ENCODE measurements at places on chromosomes 11 and 22. TPM values are rescaled to one million over a fixed set of nuclear protein-coding genes. Genes with fewer than 3 reads are reported as not detected.
A peak's percentile ranks its signal among the peaks of the same experiment; 100 is the strongest.

DNA sequence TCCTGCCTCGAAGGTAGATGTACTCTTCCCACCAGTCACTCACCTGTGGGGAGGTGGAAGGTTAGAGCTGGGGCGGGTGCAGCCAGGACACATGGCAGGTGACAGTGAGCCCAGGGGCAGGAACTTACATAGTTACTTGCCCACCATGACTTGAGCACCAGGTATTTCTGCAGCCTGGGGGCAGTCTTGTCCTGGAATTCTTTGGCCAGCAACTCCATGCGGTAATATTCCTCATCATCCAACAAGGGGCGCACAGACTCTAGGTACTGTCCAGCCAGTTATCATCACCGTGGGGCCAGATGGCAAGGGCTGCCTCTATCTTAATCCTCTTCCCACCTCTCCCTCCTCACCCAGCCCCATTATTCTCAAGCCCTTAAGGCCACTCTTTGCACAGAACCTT is 2.2 kb downstream of the CPT1B start:
- DNase-seq = peak; percentile 71

KIRREL3 gene
- 0.10 TPM for total RNA-seq

GRCh38 chr11:10373929-10374328 is 69.1 kb downstream of the ADM start:
- DNase-seq = no peak

PHLDA2 gene
- total RNA-seq = 4.9 TPM

DNA sequence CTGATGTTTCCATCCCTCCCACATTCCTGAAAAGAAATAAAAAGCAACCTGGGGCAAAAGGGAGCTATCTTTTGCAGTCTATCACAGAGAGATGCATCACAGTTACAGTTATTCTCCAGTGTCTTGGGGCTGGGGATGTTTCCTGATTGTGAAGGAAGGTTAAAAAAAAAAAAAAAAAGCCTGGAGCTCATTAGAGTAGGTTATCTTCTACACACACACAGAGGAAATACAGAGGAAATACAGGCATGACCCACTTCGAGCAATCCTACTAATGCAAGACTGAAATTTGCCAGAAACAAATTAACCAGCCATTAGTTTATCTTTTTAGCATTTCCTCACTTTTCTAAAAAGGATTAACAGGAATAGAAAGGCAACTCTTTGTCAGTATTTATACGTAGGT is 89.4 kb upstream of the CLMP start:
- DNase-seq = no peak

POU2AF1 gene
- total RNA-seq = not detected

DNA sequence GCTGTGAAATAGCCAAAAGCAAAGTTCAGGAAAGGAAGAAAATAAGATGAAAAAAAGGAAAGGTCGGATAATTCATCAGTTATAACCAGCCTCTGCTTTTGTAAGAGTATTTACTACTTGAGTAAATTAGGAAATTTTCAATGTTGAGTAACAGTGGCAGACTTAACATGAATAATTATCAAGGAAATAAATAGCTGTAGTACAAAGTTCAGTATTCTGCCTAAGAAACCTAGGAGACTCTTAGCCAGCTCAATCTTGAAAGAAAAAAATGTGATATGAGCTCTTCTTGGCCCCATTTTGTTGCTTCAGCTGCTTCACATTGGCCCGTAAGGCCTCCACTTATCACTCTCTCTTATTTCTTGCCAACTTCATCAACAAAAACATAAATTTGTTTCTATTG is 17.0 kb upstream of the DNAJB7 start:
- peak; percentile 20 for DNase-seq

DNA sequence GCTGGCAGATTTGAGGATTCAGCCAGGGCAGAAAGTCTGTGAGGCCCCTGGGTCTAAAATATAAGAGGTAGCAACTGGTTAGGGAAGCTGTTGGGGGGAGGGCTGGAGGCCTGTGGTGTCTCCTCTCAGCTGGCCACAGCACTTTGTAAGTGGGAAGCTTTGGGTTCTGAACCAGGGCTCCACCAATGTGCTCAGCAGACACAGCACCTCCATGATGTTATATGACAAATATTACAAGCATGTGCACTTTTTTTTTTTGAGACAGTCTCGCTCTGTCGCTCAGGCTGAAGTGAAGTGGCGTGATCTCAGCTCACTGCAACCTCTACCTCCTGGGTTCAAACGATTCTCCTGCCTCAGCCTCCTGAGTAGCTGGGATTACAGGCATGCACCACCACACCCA is 8.0 kb downstream of the ARHGAP1 start:
- DNase-seq = no peak

- no peak for DNase-seq
These were observed 4.8 kb downstream of the MRGPRG start for GRCh38 chr11:3213659-3214419.

TAF6L gene
- 15.1 TPM for total RNA-seq

DNA sequence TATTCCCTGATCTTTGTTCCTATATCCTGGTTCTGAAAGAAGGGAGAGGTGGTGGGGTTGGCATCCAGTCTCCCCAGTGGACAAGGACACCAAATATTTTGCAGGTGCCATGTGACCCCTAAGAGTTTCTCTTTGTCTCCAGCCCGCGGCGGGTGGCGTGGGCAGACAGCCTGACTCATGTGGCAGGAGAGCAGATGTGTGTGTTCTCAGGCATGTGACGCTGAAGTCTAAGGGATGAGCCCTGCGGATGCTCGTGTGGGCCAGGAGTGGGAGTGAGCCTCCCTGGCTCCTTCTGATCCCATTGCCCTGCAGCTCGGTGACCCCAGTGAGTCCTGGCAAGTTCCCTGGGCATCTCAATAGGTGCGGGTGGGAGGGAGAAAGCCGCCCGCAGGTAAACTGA is 94.8 kb upstream of the TBCEL start:
- no peak for DNase-seq

GRCh38 chr11:82303671-82304070 is 430.0 kb downstream of the FAM181B start:
- DNase-seq = no peak

HOATZ gene
- not detected for total RNA-seq

CEP126 gene
- total RNA-seq = 3.8 TPM

TRIM51 gene
- not detected for total RNA-seq

- no peak for DNase-seq
These were observed 41.7 kb upstream of the APLNR start for GRCh38 chr11:57278721-57279095.

GRCh38 chr11:47314992-47315391 is 37.5 kb downstream of the MYBPC3 start:
- no peak for DNase-seq

PDGFD gene
- 4.2 TPM for total RNA-seq

- DNase-seq = peak; percentile 67
These were observed 63.8 kb upstream of the VPREB1 start for GRCh38 chr22:22180738-22181285.

- DNase-seq = no peak
These were observed 46.3 kb downstream of the AMOTL1 start for GRCh38 chr11:94814272-94814976.

DCDC1 gene
- 0.35 TPM for total RNA-seq

GRCh38 chr11:120147094-120147949 is 9.4 kb upstream of the TRIM29 start:
- DNase-seq = no peak

DNA sequence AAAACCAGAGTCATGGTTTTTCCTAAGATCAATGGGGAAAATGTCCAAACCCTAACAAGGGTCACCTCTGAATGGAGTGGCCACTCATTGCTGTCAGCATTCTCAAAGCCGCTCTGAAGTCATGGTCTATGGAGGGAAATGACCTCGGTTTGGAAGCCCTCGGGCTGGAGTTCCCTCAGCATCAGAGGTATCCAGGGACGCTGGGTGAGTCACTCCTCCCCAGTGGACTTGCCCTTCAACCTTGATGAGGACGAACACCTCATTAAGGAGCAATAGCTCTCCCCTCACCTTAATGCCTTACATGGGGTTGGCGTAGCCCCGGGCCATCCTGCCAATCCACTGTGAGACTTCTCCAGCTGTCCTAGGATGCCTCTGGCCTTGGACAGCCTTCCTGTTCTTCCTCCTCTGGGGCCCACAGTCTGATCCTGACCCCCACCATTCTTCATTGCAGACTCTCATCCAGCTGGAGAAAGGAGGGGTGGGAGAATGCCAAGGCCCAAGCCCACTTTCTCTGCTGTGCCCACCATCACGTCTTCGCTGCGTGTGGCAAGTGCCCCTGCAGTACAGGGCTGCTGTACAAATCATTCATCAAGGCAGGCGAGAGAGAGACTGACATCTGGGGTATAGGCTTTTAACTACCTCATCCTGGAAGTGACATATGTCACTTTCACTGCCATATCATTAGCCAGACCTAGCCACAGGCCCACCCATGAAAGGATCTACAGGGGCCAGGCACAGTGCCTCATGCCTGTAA is 25.4 kb upstream of the MYH9 start:
- DNase-seq = peak; percentile 79

FAM181B gene
- total RNA-seq = not detected

GRCh38 chr11:77672264-77672663 is 34.7 kb upstream of the CLNS1A start:
- DNase-seq = peak; percentile 79

DNA sequence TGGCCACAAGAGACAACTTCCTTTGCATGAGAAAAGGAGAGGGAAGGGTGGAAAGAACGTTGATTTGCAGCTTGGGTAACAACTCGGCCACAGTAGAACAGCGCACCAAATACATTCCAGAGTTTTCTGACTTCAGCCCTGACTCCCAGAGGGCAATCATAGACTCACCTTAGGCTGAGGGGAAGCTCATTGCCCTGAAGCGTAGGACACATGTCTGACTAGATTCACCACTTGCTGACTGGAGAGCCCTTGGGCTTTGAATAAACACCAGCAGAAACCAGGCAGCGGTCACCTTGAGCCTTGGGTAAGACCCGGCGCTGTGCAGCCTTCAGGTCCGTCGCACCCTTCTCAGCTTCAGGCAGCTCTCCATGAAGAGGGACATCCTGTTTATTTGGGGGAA is 151.8 kb upstream of the GRIA4 start:
- no peak for DNase-seq

- DNase-seq = no peak
These were observed 67.2 kb downstream of the EFCAB6 start for GRCh38 chr22:43744700-43745410.

TEX54 gene
- not detected for total RNA-seq

DNA sequence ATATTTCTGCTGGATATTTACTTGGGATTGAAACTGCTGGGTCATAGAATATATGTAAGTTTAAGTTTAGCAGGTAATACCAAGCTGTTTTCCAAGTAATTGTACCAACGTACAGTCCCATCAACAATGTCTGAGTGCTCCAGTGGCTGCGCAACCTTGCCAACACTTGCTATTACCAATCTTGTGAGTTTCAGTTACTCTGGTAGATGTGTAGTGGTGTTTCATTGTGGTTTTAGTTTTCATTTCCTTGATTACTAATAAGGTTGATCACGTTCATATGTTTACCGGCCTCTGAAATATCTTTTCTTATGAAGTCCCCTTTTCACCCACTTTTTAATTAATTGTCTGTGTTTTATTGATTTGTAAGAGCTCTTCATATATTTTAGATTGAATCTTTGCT is 370.6 kb upstream of the CADM1 start:
- DNase-seq = no peak

CNGA4 gene
- total RNA-seq = 0.25 TPM

GRCh38 chr11:11612439-11612838 is 9.4 kb downstream of the GALNT18 start:
- no peak for DNase-seq

DNA sequence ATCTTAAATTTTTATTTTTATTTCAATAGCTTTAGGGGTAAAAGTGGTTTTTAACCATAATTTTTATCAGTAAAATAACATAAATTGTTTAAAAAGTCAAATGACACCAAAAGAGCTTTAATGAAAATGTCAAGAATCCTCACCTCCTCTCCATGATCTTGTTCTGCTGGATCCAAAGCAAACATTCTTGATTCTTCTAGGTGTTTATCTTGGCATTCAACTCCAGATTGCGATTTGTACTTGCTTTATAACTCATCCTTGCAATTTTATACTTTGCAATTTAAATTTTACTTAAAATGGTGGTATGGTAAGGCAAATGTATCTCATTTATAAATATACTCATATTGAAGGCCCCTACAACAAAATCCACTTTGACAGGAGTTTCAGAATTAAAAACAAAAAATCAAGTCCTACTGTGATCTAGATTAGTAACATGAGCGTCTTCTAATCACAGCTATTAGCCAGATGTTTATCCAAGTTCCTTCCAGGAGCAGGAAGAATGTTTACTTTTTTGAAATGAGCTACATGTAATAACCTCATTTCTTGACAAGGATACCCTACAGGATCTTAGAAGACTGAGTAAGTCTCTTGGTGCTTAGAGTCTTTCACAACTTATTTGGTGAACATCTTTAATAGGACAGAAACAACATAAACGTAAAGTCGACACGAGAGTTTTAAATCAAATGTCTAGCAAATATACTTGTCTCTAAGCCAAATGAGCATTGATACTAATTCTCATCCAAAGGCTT is 72.4 kb upstream of the CARD18 start:
- DNase-seq = no peak

DNA sequence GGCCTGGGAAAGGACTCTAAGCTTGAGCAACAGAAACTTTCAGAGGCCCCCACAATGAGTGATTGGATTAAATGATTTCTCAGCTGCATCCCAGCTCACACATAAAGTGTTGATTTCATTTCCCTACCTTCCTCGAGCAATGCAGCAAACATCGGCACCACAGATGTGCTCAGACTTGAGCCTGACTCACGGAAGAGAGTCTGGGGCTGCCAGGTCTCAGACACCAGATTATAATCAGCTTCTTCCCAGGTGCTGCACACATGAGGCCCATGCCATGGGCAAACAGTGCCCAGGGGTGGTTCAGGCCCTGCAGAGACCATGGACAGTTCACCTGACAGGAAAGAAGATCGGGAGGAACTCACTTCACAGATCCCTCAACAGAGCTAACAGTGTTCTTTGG is 226.6 kb upstream of the TENM4 start:
- DNase-seq = no peak

GRCh38 chr22:29727131-29727523 is 7.3 kb downstream of the CABP7 start:
- no peak for DNase-seq

- peak; percentile 7 for DNase-seq
These were observed 28.1 kb downstream of the IGSF9B start for GRCh38 chr11:133928628-133929059.

ELP4 gene
- total RNA-seq = 22.4 TPM

PTPN5 gene
- not detected for total RNA-seq

GRCh38 chr11:90222459-90223247 is at the start of gene CHORDC1:
Gene CHORDC1, minus strand, starts transcription at chr11:90223049. Its CDS starts 95 bp downstream, at chr11:90222954.
- peak; percentile 71 for DNase-seq

OR51I1 gene
- total RNA-seq = not detected

SERHL2 gene
- total RNA-seq = 1.2 TPM

DNA sequence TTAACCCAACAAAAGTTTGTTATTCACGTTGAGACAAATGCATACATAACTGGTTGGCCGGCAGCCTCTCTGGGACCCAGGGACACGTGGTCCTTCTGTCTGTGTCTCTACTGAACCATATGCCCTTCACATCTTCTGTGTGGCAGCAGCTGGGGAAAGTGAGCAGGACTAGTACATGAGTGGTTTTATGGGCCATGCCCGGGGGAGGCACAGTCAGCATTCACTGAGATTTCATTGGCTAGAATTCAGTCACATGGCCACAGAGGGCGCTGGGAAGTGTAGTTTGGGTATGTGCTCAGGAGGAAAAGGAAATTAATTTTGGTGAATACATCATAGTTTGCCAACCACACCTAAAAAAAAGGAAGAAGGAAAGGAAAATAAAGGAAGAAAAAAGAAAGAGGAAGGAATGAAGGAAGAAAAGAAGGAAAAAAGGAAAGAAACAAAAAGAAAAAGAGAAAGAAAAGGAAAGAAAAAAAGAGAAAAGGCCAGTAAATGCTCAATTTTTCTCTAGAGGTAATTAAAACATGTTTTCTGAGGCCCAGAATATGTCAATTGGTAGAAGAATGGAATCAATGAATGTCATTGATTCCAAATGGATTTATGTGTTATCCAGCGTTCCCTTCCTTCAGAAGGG is 55.9 kb upstream of the KIRREL3 start:
- peak; percentile 4 for DNase-seq

MYEOV gene
- 13.5 TPM for total RNA-seq

CDKN1C gene
- total RNA-seq = 25.3 TPM
